Kidney epithelial cell (primary cell): ENCODE measurements at places on chromosomes 1 and 21. TPM values are rescaled to one million over a fixed set of nuclear protein-coding genes. Genes with fewer than 3 reads are reported as not detected.

GRCh38 chr1:114522264-114522575, 11.2 kb upstream of the TRIM33 start:
- no peak for DNase-seq

DNA sequence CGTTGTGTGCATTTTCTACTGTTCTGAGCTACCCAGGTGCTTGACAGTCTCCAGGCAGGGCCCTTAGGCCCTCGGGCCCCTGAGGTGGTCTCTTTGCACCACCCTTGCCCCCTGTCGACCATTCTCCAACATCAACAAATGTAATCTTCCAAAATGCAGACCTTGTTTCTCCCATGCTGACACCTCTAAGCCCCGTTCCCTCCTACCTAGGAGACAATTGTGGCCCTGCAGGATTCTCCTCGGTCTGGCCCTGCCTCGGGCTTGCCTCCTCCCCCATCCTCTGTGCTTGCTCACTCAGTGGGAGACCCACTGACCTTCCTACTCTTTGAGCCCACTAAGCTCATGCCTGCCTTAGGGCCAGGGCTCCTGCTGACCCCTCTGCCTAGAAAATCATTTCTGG, 104.2 kb upstream of the TARDBP start:
- DNase-seq: no peak

DNA sequence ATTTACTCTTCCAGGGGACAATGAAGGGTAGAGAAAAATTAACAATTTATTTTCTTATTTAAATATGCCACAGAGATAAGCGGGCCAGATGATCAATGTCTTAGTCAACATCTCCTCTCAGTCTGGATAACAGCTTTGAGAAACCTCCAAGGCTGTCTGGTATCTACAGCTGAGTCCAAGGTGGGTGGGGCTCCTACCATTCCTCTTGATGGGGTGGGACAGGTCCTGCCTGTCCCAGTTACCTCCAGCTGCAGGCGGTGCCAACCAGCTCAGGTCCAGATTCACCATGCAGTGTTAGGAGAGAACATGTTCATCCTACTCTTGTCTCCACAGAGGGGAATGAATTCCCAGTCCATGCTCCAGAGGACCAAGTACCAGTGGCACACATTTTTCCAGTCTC, 21.1 kb downstream of the CSMD2 start:
- no peak for DNase-seq

LSM10 gene
- total RNA-seq: 27.6 and 41.5 TPM in 2 replicates

TMEM201 gene
- total RNA-seq: 9.9 and 17.2 TPM in 2 replicates
